HCEC 1CT (cell line): ENCODE measurements at places on chromosomes 5 and 9.

DNA sequence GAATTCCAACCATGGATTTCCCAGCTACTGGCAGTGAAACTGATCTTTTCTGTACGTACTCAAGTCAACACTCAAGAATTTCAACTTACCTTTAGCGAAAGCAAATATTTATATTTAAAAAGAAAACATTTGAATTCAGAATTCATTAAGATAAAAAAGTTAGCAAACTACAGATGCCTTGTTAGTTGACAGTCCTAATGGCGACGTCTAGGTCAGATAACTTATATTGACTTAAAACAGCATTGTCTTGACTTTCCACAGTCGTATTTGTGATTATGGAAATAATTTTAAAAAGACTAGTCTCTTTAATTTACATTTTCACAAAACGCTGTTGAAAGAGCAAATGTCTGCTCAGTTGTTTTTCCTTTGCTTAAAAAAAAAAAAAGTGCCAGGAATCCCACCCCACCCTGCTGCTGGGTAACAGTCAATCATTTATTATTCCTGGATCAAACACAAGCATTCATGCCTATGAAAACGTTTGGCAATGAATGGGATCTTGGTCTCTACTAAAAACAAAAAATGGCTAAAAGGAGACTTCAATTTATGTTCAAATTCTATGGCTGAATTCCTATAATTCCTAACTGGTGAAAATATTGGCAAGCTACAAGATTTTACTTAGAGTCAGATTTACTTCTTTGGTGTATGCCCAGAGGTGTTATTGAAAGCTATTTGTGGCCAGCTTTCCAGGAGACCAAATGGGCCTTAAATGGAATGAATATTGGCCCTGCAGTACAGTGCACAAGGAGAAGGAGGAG is 22.0 kb downstream of the OR2S2 start:
- peak; percentile 48 for DNase-seq

- peak; percentile 78 for DNase-seq
Measured at GRCh38 chr5:143200781-143201398, 202.6 kb downstream of the NR3C1 start.

DNA sequence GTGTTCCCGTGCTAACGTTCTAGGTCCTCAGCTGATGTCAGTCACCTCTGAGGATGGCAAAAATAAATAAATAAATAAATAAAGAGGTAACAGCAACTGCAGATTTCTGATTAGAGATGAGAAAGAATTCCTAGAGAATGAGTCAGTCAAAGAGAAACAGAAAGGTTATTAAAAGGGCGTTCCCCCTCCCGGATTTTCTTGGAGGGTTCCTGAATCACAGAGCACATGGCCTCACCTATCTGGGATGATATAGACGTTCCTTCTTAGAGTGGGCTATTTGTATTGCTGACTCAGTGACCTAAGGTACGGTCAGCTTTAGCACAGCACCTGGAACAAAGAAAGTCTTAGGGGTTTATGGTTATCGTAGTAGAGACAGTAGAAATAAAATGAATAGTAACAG is 30.6 kb downstream of the HTR4 start:
- no peak for DNase-seq

DNA sequence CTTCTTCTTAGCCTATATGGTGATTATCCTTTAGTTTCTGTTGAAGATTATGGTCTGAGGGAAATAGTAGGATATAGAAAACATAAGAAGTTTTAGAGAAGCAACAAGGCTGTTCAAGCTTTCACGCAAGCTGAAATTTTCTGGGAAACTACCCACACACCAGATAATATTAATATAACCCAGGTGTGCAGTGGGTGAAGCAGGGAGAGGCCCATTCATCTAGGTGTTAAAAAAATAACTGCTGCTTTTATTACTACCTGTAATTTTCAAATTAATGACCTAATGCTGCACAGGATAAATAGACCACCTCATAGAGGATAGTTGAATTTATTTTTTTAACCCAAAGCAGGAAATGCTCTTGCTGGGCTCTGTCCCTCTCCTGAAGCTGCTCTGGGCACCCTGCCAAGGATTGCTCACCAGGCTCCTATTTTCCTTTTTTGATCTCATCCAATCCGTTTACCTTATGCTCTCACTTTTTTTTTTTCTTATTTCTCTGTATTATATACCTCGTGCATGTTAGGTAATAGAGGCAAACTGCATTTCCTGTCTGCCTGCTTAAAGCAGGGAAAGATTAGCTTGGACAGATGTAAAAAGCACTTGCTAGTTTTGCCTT is 124.3 kb upstream of the SLC12A2 start:
- DNase-seq = peak; percentile 77

- no peak for DNase-seq
Measured at GRCh38 chr5:145680169-145680568, 155.0 kb downstream of the PRELID2 start.
